ENCODE measurements at places on chromosomes 12 and 14.

GRCh38 chr12:52953181-52953841 is 4.4 kb downstream of the KRT18 start:
- DNase-seq = no peak

- DNase-seq = no peak
Measured at GRCh38 chr14:33504246-33505099, 446.4 kb downstream of the EGLN3 start.

- peak; percentile 56 for DNase-seq
Measured at GRCh38 chr12:124273630-124274029, 21.3 kb upstream of the RFLNA start.

GRCh38 chr14:98177551-98177950 is 1094.4 kb downstream of the BCL11B start:
- no peak for DNase-seq

DNA sequence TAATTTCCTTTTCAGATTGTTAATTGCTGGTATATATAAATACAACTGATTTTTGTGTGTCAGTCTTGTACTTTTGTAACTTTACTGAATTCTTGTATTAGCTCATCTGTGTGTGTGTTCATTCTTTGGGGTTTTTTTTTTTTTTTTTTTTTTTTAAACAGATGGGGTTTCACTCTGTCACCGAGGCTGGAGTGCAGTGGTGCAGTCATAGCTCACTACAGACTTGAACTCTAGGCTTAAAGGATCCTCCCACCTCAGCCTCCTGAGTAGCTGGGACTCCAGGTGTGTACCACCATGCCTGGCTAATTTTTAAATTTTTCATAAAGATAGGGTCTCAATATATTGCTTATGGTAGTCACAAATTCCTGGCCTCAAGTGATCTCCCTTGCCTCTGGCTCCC is 68.0 kb downstream of the WNK1 start:
- DNase-seq = no peak

GRCh38 chr14:74846968-74847665 is 28.8 kb downstream of the PROX2 start:
- DNase-seq = no peak

DNA sequence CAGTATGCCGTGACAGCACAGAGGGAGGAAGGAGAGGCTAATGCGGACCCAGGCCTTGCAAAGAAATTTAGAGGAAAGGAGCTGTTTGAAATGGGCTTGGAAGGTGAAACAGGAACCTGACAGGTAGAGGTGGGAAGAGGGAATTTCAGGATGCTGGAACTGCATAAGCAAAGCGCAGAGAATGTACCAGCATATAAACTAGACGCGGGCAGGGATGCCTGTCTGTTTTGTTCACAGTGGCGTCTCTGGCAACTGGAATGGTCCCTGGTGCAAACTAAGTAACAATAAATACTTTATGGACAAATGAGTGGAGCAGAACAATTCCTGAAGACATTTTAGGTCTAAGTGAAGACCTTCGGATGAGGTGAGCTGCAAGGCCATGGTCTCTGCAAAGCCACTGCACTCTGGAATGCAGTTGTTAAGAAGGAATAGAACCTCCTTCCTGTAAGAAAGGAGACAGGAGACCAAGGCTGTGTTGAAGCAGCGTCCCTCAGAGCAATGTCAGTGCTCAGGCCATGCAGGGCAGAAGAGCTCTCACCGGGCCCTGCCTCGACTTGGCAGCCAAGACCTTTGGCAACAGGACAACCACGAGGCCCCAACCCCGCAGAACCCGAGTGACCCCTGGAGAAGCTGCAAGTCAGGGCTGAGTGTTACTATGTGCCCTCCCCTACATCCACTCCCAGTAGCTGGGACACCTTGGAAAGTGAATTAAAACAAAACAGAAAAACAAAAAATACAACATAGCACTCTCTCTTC is 42.8 kb downstream of the PITPNM2 start:
- DNase-seq = no peak
